ENCODE measurements at places on chromosomes 6 and 20.

DNA sequence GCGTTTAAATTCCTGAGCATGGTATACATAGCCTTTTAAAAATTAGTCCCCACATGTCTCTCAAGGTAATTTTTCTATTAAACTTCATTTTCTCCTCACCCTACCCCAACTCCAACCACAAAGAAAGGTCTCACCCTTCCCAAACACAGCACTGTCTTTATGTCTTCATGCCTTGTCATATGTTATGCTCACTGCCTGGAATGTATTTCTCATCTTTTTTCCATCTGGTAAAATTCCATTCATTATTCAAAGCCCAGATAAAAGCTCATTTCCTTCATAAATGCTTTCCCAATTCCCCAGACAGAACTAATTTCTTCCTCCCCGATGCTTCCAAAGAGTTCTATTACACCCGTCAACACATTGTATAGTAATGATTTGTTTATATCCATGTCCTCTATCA lies 302.0 kb downstream of the ALDH8A1 start:
- no peak for DNase-seq

DNA sequence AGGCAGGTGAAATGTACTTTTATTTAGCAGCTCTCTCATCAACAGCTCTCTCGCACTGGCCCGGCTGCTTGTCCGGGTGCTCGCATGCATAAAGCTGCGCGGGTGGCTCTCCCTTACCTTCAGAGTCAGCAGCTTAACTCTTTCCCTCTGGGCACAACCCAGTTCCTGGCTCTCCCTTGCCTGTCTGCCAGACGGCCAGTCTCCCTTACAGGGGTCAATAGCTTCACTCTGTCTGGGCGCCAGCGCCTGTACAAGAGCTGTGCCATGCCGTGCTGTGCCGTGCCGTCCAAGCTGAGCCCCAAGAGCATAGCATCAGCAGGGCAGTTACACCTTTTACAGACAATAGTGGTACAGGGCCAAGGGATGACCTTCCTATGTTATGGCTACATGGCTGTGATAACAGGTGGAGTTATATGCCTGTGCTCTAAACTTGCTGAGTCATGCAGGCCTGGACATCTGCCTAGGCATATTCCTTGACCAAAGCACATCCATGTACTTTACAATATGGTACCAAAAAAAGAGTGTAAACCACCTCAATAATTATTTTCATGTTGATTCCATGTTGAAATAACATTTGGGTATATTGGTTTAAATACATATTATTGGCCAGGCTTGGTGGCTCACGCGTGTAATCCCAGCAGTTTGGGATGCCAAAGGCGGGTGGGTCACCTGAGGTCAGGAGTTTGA lies 47.9 kb downstream of the BLTP3A start:
- DNase-seq = no peak

GRCh38 chr6:133523816-133524215 lies 282.7 kb downstream of the EYA4 start:
- DNase-seq = no peak

DNA sequence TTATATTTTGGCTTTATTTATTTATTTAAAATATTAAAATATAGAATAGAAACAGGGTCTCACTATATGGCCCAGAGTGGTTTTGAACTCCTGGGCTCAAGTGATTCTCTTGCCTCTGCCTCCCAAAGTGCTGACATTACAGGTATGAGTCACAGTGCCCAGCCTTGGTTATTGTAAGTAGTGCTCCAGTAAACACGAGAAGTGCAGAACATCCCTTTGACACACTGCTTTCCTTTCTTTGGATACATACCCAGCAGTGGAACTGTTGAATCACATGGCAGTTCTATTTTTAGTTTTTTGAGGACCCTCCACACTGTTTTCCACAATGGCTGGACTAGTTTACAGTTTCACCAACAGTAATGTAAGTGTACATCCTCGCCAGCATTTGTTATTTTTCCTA lies 203.9 kb downstream of the PHF3 start:
- no peak for DNase-seq

- DNase-seq = no peak
Measured at GRCh38 chr20:2137552-2138201, 36.0 kb downstream of the STK35 start.

DNA sequence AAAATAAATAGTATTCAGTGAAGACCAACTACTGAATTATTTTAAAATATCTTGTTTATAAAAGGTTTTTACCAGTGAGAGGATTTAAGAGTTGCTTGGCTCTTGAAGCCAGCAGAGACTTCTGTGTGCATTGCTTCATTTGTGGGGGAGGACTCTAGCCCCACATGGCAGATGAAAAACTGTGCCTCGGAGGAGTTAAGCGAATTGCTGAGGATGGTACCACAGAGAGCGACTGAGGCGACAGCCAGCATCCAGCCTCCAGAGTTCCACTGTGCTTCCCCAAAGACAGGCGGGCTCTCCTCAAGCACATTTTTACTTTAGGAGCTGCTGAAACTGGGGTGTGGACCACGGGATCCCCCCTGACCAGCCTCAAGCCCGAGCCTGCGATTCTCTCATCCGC lies 80.7 kb downstream of the THBS2 start:
- no peak for DNase-seq

GRCh38 chr6:44575644-44576043 lies 188.1 kb downstream of the CDC5L start:
- DNase-seq = no peak

GRCh38 chr6:85580118-85580877 lies 13.4 kb downstream of the SNX14 start:
- no peak for DNase-seq

- no peak for DNase-seq
Measured at GRCh38 chr6:9799582-9799981, 615.3 kb downstream of the TFAP2A start.

DNA sequence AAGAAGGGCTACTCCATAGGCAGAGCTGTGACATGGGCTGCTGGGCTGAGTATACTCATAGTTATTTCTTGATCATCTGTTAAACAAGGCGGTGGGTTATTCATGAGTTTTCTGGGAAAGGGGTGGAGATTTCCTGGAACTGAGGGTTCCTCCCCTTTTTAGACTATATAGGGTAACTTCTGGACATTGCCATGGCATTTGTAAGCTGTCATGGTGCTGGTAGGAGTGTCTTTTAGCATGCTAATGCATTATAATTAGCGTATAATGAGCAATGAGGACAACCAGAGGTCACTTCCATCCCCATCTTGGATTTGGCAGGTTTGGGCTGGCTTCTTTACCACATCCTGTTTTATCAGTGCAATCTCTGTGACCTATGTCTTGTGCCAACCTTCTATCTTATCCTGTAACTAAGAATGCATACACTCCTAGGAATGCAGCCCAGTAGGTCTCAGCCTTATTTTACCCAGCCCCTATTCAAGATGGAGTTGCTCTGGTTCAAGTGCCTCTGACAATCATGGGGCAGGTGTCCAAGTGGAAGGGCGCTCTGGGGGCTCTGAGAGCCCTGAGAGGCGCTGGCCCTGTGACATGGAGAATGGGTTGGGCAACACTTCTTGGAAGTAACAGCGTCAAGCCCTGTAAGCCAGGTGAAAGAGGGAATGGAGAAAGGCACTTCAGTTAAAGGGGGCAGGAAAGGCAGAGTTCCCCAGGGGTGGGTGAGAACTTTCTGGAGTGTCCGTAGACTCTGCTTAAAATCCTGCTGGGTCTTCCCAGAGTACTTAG lies 354.2 kb upstream of the SULF2 start:
- no peak for DNase-seq

DNA sequence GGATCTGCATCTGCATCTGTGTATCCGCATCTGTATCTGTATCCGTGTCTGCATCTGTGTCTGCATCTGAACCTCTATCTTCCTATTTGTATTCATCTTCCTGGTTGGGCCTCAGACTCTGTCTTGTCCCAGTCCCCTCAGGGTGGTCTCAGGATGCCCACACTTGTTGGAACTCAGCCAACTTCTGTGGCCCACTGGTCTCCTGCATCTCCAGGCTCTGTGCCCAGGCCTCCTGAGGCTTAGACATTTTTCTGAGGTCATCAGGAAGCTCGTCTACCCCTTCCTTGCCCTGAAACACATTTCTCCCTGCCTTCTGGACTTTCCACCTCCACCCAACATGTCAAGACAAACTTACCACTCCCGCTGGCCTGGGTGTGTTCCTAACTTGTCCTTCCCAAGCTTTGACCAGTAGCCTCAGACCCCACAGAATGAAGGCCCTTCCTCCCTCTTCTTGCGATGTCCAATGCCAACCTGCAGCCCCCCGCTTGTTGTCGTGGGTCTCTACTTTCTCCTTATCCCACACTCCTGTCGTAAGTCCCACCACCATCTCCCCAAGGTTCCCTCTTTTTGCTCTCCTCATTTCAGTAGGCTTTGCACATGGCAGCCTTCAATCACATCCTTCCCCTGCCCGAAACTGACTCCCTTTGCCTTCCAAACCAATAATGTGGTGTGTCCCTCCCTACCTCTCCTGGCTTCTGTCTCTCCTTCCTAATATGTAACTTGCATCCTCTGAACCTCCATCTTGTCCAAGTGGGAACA lies 176.5 kb downstream of the DLL1 start:
- DNase-seq = no peak

- DNase-seq = no peak
Measured at GRCh38 chr20:2133318-2134183, 31.9 kb downstream of the STK35 start.

DNA sequence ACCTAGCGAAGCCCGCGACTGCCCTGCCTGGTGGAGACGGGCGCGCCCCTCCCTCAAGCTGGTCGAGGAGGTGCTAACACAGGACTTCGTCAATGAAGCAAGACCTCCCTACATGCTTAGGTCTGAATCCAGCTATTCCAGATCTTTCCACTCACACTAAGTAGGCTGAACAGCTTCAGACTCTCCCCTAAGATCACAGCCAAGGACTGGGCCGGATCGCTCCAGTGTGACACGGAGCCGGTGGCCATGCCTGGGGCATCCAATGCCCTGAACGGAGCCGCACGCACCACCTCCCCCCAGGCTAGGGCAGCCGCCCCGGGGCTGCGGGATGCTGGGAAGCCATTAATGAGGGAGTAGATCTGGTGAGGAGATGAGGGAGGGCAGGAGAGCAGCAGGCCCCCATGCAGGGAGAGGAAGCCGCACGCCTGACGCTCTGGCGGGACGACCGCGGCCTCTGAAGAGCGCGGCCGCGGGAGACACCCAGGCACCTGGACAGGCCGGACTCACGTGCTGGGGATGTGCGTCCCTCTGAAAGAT lies 200.0 kb downstream of the WDR27 start:
- no peak for DNase-seq

DNA sequence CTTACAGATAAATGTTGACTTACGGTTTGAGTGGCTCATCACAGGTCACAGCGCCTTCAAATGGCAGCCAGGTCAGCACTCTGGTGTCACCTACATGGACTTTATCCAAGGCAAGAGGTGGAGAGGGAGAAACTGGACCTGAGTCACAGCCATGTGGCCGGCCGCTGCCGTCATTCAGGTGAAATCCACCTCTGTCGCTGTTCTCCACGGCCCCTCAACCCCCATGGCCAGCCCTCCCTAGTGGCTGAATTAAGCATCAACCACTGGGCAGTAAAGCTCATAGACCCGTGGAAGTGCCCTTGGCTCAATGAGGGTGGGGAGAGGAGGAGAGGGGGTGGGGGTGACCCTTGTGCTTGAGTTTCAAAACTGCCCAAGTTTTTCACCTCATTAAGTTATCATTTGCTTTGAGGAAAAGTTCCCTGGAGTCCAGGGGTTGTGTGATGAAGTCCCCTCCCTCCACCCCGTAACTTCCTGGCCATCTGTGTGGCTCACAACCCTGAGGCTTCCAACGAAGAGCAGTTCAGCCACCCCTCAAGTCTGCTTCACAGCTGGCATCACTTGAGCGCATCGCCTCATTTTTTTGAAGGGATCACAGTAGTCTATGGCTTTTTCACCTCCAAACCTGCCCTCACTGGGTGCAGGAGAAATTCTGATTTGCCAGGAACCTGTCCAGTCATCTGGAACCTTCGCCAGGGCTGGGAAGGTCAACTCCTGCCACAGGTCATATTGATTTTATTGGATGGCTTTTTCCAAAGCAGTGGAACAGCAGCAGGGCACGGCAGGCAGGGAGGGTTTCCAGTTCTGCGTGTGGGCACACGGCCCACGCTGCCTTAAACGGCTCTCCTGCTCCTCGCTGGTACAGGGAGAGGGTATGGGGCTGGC lies 43.5 kb upstream of the APCDD1L start:
- DNase-seq = no peak

DNA sequence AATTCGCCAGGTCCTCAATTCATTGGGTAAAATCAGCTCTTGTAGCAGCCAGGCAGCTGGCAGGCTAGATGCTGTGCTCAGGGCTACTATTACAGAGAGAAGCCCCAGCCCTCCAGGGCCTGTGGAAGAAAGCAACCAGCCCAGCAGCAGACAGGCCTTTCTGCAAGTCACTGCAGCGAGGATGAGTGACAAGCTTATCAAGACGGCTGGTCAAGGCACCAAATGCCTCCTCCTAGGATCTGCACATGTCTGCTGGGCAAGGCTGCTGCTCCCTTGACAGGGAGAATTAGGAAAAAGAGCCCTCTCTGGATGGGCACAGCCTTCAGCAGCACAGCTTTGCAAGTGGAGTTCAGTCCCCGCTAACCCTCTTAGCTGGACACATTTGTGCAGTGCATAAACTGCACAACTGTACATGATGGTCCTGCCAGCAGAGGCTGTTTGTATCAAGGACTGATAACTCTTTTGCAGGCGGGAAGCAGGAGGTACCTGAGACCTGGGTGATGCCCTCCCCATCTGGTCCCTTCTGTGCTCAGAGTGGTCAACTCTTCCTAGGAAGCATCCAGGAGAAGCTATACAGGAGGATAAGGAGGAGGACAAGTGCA lies 89.9 kb downstream of the CDC5L start:
- DNase-seq = no peak

- no peak for DNase-seq
Measured at GRCh38 chr6:83853178-83854000, at the start of gene RIPPLY2. Gene RIPPLY2, plus strand, starts transcription at chr6:83853360. Its CDS starts 57 bp downstream, at chr6:83853417.

- no peak for DNase-seq
Measured at GRCh38 chr6:148727104-148727503, 19.7 kb upstream of the UST start.

- DNase-seq = no peak
Measured at GRCh38 chr6:6689400-6690143, 101.1 kb downstream of the LY86 start.

GRCh38 chr6:39312912-39313525 lies 1.2 kb downstream of the KCNK17 start:
- DNase-seq = no peak

GRCh38 chr6:160190973-160191372 lies 67.6 kb downstream of the SLC22A2 start:
- DNase-seq = no peak

GRCh38 chr6:151992091-151992490 lies 184.6 kb downstream of the ESR1 start:
- DNase-seq = no peak

DNA sequence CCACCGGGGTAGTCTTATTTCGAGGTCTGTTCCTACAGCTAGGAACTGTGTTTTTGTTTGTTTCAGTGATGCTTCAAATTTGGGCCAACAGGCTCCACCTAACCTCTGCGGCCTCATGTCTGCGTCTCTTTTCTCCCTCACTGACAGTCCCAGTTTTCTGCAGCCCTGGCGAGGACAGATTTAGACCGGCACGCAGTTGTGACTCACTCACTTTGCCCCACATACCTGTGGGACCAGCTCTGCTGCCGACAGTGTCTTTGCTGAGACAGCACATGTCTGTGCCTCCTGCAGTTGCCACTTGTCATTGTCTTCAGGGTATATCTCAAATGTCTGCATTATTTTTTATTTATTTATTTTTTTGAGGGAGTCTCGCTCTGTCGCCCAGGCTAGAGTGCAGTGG lies 29.2 kb downstream of the OSBPL2 start:
- no peak for DNase-seq

All from stimulated activated CD8-positive, alpha-beta memory T cell treated with anti-CD3 and anti-CD28 coated beads, Interleukin-2, amount 100 ng/mL, for 1 hour (primary cell).